Activated naive CD8-positive, alpha-beta T cell treated with anti-CD3 and anti-CD28 coated beads, Interleukin-2, amount 50 U/mL, for 16 hours (primary cell): ENCODE measurements at places on chromosomes 2 and 18.

DNA sequence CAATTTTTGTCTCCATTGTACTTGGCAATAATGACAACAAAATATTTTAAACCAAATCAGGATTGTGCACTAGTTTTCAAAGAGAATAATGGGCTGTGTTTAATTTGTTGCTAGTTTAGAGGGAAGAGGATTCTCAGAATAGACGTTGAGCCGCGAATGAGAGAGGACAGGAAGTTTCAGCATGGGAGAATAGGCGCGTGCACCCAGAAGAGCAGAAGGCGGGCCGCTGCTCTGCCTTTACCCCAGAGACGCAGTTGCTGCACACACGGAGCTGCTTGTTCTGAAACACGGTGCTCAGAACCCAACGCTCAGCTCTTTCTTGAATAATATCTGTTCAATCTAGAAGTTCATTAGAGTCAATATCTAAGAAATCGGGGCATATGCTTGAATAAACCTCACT is 223.4 kb downstream of the MYT1L start:
- no peak for DNase-seq

- DNase-seq = no peak
Measured at GRCh38 chr2:111209045-111209514, 88.4 kb downstream of the BCL2L11 start.

DNA sequence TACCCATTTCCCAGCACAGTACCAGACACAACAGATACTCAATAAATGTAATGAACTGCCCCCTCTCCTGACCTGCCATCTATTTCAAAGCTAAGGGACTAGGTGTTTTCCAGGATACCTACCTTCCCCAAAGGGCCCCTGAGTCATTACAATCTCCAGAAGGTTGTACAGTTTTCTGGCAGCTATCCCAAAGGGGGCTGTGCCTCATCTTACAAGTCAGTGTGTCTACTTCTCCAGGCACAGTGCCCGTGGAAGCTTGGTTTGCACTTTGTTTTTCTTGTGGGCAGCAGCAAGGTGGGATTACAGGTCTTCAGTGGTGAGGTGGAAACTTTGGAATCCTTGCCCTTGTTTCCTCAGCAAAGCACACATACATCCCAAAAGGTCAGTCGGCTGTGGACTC is 62.8 kb upstream of the CYP26B1 start:
- no peak for DNase-seq

DNA sequence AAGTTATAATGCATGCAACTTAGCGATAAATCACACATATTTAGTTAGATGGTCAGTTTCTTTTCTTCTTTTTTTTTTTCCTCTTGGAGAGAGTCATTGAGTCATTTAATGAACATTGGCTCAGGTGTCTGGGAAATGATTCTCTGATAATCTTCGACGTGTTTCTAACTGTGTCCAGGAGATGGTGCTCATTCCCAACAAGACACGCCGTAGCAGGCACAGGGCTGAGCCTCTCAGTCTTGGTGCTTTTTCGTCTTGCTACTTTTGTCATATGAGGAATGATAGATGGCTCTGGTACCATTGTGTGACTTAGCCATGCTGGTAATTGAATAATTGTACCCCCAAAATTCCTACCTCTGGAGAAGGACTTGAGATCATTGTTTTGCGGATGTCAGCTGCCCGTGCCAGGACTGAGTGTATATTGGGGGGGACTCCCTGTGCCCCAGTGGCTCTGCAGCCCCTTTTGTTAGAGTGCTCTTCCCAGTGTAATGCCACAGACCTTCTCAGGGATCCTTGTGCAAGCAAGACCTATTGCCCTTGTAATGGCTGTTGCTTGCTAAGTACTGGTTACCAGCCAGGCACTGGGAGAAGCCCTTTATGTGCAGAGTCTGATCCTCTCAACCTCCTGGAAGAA is 107.6 kb upstream of the CYRIA start:
- DNase-seq = no peak

- no peak for DNase-seq
Measured at GRCh38 chr2:149145314-149146295, 107.1 kb downstream of the LYPD6B start.

GRCh38 chr2:129876541-129876940 is 102.9 kb upstream of the RAB6C start:
- no peak for DNase-seq

DNA sequence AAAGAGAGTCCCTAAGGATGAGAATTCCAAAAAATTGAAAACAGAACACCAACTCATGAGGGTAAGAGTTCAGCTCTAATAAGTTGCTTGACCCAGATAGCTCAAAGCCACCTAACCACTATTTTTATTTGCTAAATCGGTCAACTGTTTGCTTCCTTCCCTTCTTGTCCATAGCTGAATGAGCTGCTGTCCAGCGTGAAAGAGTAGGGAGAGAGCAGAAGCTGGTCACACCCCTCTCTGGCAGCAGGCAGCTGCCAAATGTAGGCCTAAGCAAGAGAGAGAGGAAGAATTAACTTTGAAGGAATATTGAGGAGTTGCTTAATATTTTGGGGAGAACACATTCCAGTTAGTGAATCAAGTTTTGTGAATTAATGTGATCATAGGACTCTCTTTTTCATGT is 25.9 kb downstream of the AQP4 start:
- no peak for DNase-seq

DNA sequence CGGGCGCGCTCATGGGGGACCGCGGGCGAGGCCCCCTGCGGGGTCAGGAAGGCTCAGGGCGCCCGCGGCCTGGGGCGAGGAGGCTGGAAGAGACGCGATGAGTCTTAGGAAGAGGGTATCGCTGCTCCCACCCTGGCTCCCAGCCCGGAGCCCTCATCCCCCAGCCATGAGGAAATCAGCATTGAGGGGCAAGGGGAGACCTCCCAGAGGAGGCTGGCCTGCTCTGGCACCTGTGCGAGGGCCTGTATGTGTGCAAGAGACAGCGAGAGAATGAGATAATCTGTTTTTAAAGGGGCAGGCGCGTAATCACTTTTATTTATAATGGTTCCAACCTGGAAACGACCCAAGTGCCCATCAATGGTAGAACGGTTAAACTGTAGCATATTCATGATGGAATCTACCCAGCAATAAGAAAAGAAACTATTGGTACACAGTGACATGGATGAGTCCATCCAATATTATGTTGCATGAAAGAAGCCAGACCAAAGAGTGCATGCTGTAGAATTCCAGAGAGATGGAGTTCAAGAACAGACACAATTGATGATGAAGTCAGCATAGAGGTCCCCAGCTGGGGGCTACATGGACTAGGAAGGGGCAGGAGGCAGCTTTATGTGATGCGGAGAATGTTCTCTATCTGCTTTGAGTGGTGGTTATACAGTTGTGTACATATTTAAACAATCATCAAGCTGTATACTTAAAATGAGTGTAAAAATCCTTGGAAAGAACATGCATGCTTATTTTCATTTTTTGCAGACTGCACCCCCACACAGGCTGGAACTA is 14.4 kb downstream of the FBXO41 start:
- DNase-seq = no peak

DNA sequence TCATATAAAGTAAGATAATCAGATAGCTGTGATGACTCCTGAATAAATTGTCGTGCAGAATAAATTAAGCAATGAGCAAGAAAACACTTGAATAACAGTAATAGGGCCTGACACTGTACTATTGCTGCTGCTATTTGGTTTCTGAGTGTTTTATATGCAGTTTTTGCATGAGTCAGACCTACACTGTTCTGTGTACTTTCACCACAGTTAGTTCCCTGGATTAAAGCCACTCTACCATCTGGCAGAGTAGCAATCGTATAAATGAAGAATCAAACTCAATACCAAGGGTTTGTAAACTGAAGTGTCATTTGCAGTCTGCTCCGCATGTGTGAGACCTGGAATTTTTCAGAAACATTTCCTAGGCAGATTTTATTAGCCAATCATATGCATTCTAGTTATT is 398.6 kb upstream of the CDH7 start:
- no peak for DNase-seq

GRCh38 chr18:39667905-39668304 is 2102.3 kb upstream of the CELF4 start:
- DNase-seq = no peak

DNA sequence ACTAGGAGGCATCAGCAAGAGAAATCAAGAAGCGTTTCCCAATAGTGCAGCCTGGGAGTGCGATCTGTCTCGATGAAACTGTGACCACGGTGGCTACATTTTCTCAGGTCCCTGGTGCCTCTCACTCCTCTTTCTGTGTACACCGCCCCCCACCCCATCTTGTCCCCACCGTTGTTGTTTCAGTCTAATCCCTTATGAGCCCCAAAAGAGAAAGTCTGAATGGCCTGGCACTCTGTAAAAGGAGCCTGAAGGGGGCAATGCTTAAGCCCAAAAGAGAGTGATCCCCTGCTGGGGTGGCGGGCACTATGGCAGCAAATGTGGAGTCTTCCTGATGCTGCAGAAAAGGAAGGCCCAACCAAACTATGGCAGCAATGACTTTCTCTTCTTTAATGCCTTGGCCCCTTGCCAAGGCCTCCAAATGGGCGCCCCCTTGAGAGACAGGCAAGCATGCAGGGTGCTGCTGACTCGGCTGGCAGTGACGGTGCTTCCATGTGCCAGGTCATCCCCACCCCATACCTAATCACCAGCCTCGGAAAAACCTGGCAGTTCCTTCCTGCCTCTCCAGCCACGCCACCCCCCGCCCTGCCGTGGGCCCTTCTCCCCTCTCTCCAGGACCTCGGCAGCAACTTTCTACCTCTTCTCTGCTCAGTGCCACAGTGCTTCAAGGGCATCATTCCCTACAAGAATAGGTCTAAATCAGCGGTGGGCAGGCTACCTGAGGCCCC is 123.0 kb downstream of the CYP26B1 start:
- DNase-seq = no peak

GRCh38 chr2:67309281-67309680 is 87.9 kb upstream of the ETAA1 start:
- DNase-seq = no peak

- DNase-seq = no peak
Measured at GRCh38 chr2:154532763-154533162, 165.7 kb upstream of the KCNJ3 start.

DNA sequence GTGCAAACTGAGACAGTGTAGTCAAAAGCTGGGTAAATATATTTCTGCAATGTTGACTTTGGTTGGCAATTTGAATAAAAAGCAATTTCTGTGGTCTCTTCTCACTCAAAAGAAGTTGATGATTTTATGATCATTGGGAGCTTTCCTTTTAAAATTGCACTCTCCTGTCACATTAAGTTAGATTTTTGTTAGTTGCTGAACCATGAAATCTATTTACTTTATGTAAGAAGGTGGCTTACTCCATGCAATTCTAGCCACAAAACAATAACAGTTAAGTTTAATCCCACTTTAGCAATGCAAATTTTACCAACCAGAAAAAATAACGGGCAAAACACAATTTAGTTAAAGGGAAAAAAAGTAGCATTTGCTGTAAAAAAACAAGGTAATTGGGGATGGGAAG is 48.3 kb downstream of the DLGAP1 start:
- no peak for DNase-seq

GRCh38 chr2:85917887-85918795 is 29.4 kb upstream of the ST3GAL5 start:
- DNase-seq = no peak

GRCh38 chr2:98479371-98479770 is 34.7 kb downstream of the INPP4A start:
- DNase-seq = no peak

DNA sequence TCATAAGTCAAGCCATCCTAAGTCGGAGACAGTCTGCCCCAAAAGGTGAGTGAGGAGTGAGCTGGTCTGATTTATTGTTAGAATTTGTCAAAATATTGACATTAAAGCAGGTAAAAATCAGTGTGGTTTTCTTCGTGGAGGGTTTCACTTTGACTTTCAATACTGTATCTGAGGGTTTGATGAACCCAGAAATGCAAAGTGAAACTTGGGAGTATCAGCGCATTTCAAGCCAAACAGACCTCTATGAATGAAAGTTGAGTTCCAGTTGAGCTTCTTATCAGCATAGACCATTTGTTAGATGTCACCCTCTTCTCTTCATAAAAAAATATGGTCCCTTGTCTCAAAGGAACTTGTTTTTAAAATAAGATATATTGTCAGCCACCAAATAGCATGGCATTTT is 21.7 kb upstream of the CXCR4 start:
- DNase-seq = no peak

DNA sequence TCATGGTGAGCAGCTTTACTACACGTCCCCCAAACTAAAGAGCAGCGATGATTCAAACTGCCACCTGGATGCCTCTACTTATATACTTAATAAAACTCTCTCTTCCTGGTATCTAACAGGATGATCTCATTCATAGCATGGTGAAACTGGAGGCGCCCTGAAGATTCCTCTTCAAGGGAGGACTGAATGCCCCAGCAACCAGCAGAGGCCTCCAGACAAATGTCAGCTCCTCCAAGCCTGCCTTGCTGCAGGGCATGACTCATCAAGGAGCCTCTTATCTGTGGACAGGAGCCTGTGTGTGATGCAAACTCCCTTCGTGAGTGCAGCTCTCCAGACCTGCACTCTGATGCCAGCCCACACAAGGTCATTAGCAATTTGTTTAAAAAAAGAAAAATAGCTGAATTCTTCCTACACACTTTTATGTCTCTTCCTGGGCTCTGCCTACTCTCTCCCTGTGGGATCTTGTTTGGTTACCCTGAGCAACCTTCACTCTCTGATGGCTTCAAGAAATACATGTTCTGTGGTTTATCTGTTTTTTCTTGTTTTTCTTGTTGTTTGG is 30.2 kb downstream of the LONRF2 start:
- no peak for DNase-seq

DNA sequence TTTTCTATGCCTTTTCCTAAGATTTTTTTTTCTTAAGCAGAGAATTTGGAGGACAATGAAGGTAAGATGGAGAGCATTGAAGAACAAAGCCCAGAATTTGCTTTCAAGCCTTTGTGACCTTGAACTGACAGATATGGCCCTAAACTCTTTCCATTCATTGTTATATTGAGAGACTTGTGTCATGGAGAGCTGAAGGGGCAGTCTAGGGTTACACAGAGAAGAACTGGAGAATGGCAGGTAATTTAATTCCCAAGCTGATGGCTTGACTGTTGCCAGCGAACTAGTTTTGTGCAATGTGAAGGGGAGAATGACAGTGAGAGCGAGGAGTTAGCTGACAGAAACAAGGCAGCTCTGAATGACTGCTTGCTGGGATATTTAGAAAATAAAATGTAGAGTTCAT is 1344.2 kb downstream of the LRP1B start:
- no peak for DNase-seq

DNA sequence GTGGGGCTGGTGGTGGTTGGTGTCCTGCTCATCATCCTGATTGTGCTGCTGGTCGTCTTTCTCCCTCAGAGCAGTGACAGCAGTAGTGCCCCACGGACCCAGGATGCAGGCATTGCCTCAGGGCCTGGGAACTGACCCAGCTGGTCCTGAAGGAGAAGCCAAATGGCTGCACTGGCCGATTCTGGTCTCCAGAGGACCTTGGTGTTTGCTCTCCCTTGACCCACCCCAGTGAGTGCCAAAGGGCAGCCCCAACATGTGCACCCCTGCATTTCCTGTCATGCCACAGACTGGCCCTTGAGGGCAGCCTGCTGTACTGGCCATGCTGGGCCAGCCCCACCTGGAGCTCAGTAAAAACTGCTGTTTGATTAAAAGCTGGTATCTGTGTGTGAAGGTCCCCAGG is 2.5 kb upstream of the RNF181 start:
- DNase-seq = no peak

DNA sequence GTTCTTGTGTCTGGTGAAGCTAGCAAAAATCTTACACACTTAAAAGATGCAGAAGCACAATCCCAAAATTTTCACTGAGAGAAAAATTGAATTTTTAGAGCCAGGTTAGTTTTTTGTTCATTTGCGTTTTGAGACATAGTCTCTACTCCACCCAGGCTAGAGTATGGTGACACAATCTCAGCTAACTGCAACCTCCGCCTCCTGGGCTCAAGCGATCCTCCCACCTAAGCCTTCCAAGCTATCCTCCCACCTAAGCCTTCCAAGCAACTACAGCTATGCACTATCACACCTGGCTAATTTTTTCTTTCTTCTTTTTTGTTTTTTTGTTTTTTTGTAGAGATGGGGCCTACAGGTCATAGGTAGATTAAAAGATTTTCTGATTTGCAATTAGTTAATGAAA is 113.1 kb upstream of the RAB6C start:
- DNase-seq = no peak
